Amygdala (tissue), 56 donors: ENCODE measurements at places on chromosomes 4 and X.

GRCh38 chr4:41160856-41161255, 53.5 kb downstream of the APBB2 start:
- DNase-seq: no peak

DNA sequence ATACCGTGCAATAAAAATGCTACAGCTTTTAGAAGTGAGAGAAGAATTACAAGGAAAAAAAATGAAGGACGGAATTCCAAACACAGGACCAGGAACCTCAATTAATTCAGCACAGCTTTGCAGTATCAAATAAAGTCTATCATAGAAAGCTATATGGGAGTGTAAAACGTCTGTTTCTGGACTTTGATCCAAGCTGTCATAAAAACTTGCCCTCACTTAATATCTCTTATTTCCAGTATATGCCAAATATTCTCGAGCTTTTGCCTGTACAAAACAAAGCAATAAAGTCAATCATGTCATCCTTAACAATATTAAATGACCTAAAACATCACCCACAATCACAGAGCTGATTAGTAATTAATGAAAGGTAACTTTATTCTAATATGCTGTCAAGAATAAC, 4.2 kb downstream of the PDE5A start:
- DNase-seq: no peak

- no peak for DNase-seq
Measured at GRCh38 chr4:176123710-176124407, 58.2 kb downstream of the WDR17 start.

DNA sequence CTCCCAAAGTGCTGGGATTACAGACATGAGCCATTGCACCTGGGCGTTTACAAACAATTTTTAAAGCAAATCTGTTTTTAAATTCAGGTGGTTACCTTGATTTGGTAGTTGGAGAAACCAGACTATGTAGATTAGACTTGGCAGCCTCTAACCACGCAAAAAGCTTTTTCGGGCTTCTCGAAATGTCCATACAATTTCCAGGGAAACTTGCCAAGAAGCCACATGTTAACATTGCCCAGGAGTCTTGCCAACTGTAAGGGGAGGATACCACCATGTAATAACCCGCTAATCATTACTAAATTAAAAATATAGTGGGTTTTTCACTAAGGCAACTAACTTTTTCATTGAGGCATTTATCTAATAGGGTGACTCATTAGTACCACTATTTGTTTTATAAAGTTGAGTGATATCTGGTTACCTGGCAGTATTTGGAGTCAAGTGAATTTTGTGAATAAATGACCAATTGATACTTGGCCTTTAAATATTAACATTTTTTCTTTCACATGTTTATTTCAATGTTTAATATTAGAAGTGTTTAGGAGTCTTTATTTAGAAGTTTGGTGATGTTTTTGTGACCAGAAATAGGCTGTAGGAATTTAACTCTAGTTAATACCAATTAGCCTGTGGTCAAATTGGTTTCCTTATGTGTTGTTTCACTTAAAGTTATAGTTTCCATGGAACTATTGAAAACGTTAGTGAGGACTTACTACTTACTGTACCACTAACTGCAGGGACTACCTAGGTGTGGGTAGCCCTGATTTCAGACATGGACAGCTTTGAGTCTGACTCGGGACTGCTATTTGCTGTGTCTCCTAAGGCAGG, 61.3 kb downstream of the CLDN34 start:
- no peak for DNase-seq

- no peak for DNase-seq
Measured at GRCh38 chr4:79695848-79696247, 287.8 kb upstream of the GK2 start.

DNA sequence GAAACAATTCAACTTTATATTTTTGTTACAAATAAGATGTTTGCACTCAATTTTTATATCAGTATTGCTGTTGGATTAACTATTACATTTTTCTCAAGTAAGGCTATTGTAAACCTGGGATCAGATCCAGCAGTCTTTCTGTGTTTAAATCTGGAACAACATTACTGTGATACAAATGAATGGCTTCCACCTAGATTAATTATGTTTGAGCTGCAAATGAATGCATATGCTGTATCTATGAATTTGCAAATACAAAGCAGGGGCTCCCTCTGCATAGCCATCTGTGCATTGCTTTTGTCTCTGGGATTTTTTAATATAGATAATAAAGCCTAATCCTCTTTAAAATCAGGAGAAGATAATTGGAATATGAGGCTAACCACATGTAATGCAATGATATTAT, 69.8 kb upstream of the NEIL3 start:
- DNase-seq: no peak

DNA sequence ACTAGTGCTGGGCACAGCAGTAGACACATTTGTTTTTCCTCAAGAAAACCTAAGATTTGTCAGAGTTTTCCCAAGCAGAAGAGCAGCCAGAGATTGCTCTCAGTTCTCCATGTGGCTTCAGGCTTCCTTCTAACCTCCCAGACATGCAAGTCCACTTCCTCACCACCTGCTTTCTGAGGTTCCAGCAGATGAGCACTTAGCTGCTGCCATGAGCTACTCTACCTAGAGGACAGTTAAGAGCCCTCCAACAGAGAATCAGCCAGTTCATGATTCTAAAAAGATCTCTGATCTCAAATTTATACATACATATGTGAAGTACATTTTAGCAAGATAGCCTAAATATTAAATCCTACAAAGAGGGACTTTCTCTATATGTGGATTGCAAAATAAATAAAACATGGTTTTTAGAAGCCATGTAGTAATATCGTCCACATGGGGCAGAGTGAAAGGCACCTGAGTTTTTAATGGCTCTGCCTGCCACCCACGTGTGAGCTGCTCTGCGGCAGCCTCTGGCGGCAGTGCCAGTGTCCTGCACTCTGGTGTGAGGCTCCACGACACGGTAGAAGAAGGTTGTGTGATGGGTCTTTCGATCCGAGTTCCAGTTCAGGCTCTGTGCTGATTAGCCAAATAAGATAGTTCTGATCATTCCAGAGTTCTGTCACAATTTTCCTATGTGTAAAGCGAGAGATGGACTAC, 10.3 kb downstream of the CYP4V2 start:
- no peak for DNase-seq

- DNase-seq: no peak
Measured at GRCh38 chrX:137031517-137032340, 2.1 kb downstream of the GPR101 start.

GRCh38 chr4:66376396-66376795, 706.1 kb upstream of the EPHA5 start:
- no peak for DNase-seq

DNA sequence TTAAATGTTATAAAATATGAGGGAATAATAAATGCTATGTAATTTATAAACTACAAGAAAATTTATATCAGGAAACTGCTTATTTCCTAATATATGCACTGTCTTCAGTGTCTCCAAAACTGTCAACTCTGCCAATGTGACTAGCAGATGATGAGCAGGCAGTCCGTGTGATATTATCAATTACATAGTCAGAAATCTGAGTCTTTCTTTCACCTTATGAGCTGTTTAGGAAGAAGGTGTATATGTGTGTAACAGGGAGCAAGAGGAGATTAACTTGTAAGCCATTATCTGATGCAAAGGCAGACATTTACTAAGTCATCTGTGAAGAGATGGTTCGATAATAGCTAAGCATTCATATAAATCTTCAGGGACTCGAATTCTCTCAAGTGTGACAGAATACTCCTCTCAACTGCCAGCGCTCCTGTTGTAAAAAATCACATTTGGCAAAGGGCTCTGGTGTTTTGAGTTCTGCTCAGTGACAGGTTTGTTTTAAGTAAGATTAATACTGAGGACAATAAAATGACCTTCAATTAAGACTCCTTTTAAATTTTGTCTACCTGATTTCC, 79.7 kb downstream of the SNCA start:
- no peak for DNase-seq

GRCh38 chr4:1535926-1536578, 129.8 kb upstream of the NKX1-1 start:
- DNase-seq: no peak

DNA sequence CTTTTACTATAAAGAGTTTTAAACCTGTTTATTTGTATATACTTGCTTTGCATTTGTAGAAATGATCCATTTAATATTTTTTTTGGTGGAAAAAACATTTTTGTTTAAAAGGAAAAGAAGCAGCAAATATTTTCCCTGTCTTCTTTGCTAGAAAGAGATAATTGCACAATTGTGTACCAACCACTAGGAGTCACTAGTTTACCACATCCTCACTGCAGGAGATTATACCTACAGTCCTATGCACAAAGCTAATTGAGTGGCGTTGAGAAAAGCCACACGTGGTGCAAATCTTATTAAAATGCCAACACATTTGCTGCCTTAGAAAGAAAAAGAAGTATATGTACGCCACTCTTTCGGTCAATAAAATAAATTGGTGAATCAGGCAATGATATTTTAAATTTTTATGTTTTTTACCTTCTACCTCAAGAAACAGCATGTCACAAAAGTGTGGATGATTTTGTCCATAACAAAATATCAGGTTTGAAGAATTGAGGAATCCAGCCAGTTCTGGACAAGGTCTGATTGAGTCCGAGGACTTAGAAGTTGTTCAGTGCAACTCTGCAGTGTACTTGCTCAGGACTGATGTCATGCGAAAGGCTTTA, 102.9 kb downstream of the GRXCR1 start:
- no peak for DNase-seq

DNA sequence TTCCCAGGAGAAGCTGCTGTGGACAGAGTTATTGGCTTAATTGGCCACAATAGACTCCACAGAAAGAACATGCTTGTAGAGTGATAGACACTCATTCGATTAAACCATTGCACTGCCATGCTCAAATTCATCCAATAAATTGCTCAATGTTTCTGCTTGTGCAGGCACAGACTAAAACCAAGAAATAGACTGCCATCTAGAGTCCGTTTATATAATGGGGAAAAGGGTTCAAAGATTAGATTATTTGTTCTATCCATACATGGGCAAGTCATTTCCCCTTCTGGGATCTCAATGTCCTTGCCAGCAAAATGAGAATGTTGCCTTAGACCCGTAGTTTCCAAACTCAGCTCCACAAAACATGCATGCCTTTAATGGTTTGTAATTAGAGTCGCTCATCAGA, 8.7 kb downstream of the SMIM10 start:
- no peak for DNase-seq
